ENCODE measurements at places on chromosomes 11 and 22. TPM values are rescaled to one million over a fixed set of nuclear protein-coding genes. Genes with fewer than 3 reads are reported as not detected.

GRCh38 chr11:64611869-64612646 is 21.0 kb downstream of the SLC22A12 start:
- DNase-seq, result no peak

GRCh38 chr22:40593460-40594273 is 42.9 kb downstream of the MRTFA start:
- no peak for DNase-seq

GRCh38 chr11:109048098-109048497 is 373.9 kb upstream of the C11orf87 start:
- no peak for DNase-seq

- peak; percentile 85 for DNase-seq
These were observed 6.0 kb upstream of the SUSD2 start for GRCh38 chr22:24175160-24175808.

- DNase-seq, result peak; percentile 45
These were observed 159.9 kb upstream of the GRK3 start for GRCh38 chr22:25404556-25404927.

DNA sequence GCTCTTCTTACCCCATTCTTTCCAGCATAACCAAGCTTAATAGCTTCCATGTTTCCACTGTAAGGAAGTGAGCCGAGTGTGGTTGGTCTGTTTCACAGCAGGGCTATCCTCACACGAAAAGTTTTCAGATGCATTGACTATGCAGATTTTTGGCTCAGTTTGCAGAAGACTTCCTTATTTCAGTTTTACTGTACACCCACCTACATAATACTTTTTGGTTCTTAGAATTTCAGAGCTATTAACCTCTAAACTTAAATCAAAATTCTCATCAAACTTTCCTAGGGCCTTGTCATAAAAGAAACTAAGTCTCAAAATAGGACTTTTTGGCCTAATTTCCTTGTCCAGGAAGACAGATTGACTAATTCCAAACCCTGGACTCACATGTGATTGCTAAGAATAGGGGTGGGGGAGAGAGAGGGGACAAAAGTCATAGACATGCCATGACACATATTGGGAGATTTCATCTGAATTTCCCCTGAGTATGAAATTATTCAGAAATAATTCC is 7.3 kb upstream of the EHF start:
- no peak for DNase-seq

DNA sequence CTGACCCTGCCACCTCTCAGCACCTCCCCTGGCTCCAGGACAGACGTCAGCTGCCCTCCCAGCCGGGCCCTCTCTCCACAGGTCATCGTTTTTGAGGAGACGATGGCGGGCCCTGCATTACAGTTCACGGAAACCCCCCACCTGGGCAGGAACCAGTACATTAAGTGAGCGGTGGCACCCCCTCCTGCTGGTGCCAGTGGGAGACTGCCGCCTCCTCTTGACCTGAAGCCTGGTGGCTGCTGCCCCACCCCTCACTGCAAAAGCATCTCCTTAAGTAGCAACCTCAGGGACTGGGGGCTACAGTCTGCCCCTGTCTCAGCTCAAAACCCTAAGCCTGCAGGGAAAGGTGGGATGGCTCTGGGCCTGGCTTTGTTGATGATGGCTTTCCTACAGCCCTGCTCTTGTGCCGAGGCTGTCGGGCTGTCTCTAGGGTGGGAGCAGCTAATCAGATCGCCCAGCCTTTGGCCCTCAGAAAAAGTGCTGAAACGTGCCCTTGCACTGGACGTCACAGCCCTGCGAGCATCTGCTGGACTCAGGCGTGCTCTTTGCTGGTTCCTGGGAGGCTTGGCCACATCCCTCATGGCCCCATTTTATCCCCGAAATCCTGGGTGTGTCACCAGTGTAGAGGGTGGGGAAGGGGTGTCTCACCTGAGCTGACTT is 37.0 kb downstream of the B3GAT1 start:
- DNase-seq, result no peak

DNA sequence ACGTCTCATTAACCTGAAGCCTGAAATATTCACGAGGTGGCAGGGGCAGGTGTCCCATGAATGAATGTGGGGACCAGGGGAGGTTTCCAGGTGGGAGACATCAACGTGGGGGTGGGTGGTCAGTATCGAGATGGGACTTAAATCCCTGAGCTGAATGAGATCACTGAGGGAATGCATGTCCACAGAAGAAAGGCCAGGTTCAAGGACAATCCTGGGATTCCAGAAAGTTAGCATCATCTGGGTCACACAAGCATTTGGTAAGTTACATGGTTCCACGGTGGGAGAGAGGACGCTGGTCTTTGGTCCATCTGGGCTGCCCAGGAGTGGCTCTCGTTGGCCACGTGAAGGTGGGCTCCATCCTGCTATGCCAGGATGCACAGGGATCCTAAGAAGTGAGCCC is 22.7 kb upstream of the CCND1 start:
- no peak for DNase-seq

CRYBB2 gene
- not detected for total RNA-seq

OR8J1 gene
- total RNA-seq, result not detected
